Activated CD8-positive, alpha-beta T cell treated with anti-CD3 and anti-CD28 coated beads for 36 hours (primary cell): ENCODE measurements at places on chromosomes 6 and 20.

GRCh38 chr6:129104131-129104530 is 221.2 kb downstream of the LAMA2 start:
- no peak for DNase-seq

DNA sequence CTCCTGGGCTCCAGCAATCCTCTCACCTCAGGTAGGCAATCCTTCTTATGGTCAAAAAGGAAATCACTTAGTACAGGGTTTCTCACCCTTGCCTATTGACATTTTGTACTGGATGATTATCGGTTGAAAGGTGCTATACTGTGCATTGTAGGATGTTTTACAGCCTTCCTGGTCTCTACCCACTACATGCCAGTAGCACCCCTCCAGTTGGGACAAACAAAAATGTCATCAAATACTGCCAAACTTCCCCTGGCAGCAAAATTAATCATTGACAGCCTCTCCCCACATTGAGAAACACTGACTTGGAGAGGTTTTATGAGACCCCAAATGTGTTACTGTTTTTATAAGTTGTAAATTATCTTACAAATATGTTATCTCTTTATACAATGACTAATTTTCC is 368.1 kb downstream of the PKHD1 start:
- no peak for DNase-seq

GRCh38 chr6:13767121-13767808 is 47.1 kb downstream of the MCUR1 start:
- peak; percentile 72 for DNase-seq

DNA sequence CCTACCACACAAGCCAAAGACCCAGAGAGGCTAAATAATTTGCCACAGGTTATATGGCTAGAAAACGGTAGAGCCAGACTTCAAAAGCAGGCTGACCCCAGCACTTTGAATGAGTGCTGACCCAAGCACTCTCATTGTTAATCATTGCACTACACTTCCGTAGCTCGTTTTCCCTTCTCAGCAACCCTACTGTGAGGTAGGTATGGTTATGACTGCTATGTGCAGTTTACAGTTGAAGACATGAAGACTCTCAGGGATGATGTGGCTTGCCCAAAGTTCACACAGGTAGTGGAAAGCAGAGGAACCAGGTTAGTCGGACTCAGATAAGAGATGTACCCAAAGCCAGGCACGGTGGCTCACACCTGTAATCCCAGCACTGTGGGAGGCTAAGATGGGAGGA is 33.5 kb upstream of the RIMS4 start:
- no peak for DNase-seq

DNA sequence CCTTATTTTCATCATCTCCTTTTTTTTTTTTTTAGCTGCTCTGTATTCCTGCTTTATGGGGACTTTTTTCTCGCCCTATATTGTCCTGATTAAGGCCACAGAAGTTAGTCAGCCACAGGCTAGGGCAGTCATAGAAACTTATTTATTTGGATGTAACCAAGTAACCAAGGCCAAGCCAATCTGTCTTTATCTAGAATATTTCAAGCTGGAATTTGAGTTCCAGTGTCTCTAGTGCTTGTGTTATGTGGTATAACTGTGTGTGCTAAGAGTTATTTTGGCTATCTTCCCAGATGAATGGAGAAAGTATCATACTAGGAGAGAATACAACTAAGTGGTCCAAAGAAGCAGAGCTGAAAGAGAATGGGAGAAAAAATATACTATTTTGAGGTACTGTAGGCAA is 751.5 kb downstream of the CBLN4 start:
- no peak for DNase-seq

- DNase-seq, result no peak
These were observed 309.2 kb downstream of the CDC5L start for GRCh38 chr6:44696686-44697085.

- DNase-seq, result peak; percentile 91
These were observed 75.5 kb downstream of the NOL4L start for GRCh38 chr20:32509639-32510066.

GRCh38 chr20:50588034-50588736 is 78.0 kb downstream of the PTPN1 start:
- DNase-seq, result peak; percentile 84

GRCh38 chr20:50794846-50795634 is at the start of gene BCAS4:
Gene BCAS4 (plus strand): TSS chr20:50795061. CDS start chr20:50795084, 23 bp downstream.
- peak; percentile 85 for DNase-seq

- DNase-seq, result peak; percentile 64
These were observed 10.6 kb downstream of the SIRPG start for GRCh38 chr20:1646975-1647431.

- DNase-seq, result peak; percentile 56
These were observed 31.6 kb upstream of the LY86 start for GRCh38 chr6:6556738-6557503.

DNA sequence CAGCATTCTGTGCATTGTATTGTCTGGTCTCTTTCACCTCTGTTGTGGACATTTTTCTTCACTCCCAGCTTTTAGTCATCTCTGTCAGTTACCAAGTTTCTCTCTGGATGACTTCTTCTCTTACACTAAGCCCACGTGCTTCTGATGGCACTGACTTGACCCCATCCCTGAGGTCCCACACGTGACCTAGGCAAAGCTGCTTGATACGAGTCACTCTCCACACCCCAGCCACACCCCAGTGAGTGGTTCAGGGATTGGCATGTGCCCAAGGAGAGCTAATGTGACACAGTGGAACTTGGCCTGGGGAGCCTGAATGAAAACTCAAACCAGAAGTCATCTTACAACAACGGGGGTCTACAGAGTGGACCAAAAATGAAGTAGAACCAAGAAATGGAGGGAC is 32.2 kb downstream of the HTR1E start:
- DNase-seq, result no peak

DNA sequence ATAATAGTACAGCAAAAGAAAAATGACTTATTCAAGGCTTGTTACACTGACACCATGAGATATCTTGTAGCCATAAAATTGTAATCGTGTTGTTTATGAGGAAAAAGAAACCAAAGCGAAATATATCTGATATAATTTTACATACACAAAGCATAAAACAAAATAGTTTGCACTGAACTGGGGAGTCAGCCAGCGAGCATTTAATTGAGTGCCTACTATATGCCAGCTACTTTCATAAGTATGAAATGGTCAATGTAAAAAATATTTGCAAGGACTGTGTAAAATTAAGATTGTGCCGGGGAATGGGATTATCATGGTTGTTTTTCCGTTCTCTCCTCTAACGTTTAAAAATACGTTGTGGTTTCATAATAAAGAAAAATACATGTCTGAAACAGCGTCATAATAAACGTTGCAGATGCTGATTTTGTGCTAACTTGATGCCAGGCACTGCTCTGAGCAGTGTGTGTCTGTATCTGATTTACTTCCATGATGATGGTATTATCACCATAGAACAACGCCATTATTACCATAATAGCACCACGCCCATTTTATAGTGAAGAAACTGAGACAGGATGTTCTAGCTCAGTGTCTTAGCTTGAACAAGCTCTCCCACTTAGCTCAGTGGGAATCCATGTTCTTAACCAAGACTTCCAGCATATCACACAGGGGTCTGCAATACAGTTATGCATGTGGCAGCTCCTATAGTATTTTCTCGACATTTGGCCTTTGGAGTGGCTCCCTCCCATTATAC is 144.6 kb downstream of the BCAS1 start:
- no peak for DNase-seq

DNA sequence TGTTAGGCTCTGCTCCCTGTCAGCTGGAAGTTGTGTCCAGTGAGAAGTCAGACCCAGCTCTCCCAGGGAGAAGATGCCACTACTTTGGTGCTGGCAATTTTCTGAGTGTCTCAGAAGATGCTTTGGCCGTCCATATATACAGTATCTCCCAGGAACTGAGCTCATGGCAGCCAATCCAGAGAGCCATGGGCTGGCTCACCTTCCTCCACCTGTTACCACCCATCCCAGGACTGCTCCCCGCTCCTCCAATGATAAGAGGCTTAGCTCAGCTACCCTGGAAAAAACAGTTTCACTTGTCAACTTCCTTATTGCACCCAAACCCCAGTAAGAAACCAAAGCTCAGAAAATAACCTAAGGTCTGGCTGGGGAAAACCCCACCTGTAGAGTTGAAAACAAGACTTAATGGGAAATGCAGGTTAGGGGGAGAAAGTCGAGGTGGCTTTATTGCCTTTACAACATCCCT is at the start of gene BNIP5:
Gene BNIP5, minus strand, starts transcription at position 110 of the 463 bp plus-strand sequence. CDS start 6,198 bp downstream, outside the sequence.
- DNase-seq, result no peak
